ENCODE measurements at places on chromosomes 16 and 17. TPM values are rescaled to one million over a fixed set of nuclear protein-coding genes. Genes with fewer than 3 reads are reported as not detected.

Gene HSD17B1
- total RNA-seq, result 0.33 TPM

DNA sequence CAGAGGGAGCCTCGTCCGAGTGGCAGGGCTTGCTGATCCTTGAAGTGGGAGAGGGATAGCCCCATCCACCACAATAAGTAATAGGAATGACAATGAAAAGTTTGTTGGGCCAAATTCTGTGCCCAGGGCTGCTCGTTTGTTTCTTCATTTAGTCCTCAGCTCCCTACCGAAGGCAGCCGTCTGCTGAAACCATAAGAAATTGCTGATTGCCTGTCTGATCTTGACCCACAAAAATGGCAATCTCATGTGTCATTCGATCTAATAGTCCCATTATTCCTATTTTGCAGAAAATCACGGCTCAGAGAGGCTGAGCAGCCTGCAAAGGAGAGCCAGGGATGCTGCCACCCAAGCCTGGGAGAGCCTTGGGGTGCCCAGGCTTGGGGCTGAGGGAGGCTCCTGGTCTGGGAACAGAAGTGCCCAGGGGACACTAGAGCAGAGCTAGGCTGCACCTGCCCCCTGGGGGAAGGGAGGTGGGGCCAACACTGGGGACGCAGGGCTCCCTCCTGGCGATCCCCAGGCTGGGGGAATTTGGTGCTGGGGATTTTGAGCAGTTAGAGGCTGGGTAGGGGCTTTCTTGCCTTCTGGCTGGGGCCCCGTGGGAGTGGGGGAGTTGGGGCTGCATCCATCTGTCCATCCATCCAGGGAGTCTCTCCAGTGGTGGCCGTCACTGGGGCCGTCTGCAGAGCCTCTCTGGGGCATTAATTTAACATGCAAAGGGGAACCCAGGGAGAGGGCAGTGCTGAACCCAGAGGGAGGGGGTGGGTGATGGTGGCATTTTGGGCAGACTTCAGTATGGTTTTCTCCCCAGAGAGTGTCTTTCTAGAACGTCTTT, 53.5 kb downstream of the SOCS1 start:
- DNase-seq, result no peak

GRCh38 chr16:30903002-30903401, 6.6 kb downstream of the CTF1 start:
- DNase-seq, result no peak

Gene CNGB1
- total RNA-seq, result not detected

Gene ITGAL
- total RNA-seq, result 0.16 TPM

GRCh38 chr16:54953461-54953860, 22.8 kb downstream of the IRX5 start:
- no peak for DNase-seq

DNA sequence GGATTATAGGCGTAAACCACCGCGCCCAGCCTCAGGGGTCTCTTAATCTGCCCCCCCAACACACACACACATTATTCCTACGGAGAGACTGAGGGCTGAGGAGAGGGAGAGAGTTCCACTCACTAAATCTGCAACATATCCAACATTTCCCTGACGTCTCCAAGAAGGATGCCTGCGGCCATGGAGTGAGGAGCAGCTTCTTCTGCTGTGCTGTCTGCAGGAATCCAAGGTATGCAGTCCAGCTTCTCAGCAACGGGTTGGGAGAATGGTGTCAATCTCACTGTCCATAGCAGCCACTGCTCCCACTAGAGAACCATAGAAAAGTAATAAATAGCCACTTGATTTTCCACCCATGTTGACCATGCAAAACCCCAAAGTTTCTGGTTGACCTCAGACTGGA, 5.1 kb upstream of the PLXDC1 start:
- no peak for DNase-seq

GRCh38 chr17:79979221-79979741, 56.4 kb downstream of the TBC1D16 start:
- DNase-seq, result no peak

Gene MYADML2
- total RNA-seq, result 21.7 TPM

- no peak for DNase-seq
Measured at GRCh38 chr16:15870011-15870410, 13.2 kb upstream of the MYH11 start.

DNA sequence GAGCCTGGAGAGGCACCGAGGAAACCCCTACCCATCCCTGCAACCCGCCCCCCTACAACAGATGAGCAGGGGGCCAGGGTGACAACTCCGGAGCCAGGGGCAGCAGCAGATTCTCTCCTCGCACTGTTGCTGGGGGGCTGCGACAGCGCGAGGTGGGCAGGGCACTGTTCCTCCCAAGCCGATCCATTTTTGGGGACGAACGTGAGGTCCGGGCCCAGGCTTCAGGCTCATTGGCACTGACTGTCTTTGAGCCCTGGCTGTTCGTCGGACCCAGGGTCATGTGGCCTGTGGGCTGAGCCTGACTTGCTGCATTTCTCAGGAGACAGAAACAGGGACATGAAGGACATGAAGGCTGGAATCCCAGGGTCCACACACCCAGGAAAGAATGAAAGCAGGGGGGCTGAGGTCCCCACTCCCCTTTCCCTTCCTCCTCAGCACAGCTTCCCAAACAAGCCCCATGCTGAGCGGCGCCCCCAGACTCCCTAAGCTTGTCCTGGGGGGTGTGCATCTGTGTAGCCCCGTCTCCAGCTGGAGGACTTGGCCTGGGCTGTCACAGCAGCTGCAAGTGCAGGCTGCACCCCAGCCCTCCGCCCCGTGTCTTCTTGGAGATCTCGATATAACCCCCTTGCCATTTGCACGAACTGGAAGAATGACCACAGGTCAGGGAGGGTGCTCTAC, 18.7 kb downstream of the CEP295NL start:
- no peak for DNase-seq

Gene CCDC200
- not detected for total RNA-seq

GRCh38 chr16:353404-354290, 1.1 kb upstream of the AXIN1 start:
- no peak for DNase-seq

- DNase-seq, result peak; percentile 24
Measured at GRCh38 chr16:81823111-81823510, 44.0 kb downstream of the PLCG2 start.

Gene ATP2A1
- 909 TPM for total RNA-seq

GRCh38 chr17:16422416-16422815, 7.0 kb downstream of the TRPV2 start:
- no peak for DNase-seq

GRCh38 chr16:68643847-68644246, 1.3 kb upstream of the CDH3 start:
- no peak for DNase-seq

DNA sequence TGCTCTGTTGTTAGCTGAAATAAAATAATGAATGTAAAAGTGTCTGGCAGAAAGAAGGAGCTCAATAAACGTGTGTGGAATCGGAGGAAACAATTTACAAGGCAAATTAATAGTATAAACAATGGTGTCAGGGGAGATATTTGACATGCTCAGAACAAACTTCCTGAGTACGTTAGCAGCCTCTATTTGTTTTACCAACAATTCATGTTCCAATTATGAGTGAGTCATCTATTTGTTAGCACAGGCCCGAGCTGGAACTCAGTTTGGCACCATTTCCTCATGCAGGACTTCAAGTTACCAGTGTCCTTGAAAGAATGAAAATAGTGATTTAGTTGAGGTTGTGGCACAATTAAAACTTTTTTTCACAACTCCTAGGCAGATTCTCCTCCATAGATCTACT, 9.1 kb downstream of the ASIC2 start:
- DNase-seq, result no peak

Gene CES3
- 10.3 TPM for total RNA-seq

DNA sequence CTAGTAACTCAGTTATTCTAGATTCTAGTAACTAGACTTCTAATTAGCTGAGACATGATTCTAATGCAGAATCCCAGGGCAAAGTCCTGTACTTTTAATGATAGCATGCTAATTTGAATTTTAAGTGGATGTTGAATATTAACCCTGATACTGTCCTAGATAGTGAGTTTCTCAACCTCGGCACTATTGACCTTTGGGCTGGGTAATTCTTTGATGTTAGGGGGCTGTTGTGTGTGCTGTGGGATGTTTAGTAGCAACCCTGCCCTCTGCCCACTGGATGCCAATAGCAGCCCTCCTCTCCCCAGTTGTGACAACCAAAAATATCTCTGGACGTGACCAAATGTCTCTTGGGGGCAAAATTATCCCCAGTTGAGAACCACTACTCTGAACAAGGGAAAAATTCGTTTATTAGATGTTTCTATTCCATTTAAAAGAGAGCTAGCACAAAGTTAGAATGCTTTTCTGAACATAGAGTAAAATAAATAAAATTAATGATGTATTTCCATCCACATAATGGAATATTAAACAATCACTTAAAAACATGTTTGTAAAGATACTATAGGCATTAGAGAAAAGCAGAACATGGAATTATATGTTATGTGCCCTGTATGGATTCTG, 30.2 kb downstream of the SALL1 start:
- DNase-seq, result no peak

- no peak for DNase-seq
Measured at GRCh38 chr17:58693208-58693607, 806 bp downstream of the RAD51C start.

DNA sequence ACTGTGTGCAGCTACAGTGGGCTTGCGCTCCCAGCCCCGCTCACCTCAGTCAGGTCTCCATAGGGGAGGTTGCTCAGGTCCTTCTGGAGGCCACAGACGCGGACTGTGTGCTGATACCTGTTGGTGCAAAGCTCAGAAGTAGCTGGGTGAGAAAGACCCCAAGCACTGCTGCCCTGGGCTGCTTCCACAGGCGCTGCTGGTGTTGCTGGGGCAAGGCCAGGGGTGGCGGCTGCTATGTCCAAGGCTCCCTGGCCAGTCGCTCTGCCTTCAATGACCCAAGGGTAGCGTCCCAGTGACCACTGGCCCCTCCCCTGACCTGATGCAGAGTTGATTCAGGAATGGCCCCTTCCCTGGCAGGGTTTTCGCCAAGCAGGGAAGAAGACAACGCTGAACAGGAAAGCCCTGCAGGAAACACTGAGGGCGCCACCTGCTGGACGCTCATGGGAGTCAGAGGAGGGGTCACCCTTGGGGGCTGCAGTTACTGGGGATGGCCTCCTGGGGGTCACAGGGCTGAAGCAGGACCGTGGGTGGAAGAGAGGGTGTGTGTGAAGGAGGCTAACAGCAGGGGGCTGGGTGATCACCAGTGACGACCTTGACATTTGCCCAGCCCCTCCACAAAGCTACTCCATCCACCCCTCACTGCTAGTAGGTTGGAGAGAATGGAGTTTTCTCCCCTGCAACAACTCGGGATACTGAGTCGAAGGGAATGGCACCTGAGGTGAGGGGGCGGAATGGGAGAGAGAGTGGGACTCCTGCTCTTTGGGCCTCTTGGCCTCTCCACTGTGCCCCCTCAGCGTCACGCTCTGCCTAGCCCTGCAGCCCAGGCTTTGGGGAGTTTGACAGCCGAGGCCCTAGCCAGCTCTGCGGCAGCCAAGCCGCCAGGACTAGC, 38.3 kb downstream of the ABCC12 start:
- no peak for DNase-seq

Measured in gastrocnemius medialis (tissue), 4 donors.